ENCODE measurements at places on chromosomes 2 and 18. TPM values are rescaled to one million over a fixed set of nuclear protein-coding genes. Genes with fewer than 3 reads are reported as not detected.

DNA sequence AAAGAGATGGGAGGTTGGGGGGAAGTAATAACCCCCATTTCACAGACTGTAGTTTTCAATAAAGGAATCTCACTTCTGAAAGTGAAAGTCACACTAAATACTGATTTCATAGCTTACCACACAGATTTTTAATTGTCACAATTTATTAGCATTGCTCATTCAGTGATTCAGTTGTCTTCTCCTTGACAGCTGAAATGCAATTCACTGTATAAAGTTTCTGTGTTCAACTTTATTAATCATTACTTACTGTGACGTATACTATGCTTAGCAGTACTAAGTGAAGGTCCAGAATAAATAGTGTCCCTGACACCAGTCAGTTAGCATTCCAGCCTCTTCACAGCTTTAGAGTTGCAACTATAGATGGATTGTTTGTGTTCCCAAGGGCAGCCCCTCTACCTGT, 324.1 kb upstream of the CRIM1 start:
- DNase-seq: no peak

DNA sequence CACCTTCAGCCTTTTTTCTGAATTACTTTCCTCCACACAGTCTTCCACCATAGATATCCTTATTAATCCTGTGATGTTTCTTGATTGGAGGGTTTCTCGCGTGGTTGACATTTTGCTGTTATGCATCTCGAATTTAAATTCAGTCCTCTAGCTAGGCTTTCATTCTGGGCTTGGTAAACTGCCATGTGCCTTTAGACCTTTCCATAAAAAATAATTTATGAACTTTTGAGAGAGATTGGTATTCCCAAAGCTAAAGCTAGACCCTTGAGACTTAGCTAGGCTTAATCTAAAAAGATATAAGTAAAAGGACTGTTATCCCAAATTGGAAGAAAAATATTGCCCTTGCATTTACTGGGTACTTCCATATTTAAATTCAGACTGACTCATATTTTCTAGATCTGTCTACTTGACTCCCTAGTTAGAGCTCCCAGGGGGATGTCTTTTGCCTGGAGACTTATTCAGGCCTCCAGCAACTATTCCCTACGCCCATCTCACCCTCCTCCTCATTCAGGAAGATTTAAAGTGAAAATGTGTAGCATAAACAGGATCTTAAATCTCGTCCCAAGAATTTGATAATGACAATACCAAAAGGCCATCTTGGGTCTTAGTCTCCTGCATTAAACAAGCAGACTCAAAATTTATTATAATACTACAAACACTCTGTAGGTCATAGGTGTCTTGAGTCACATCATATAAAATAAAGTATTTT, 60.3 kb downstream of the KIAA2012 start:
- DNase-seq: no peak

SP140 gene
- polyA plus RNA-seq: 0.95 TPM

DNA sequence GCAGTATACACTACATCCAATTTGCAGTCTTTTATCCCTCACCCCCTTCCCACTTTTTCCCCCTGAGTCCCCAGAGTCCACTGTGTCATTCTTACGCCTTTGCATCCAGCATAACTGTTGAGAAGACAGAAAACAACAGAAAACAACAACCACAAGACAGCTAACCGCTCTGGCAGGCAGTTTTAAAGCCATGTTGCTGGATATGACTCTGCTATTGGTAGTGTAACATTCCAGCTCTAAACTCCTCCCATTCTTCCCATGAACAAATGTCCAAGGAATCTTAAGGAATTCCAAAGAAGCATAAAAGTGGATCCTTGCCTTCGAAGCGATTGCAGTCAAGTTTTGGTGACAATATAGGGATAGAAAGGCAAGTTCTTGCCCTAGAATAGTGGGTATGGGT, 599.1 kb downstream of the NYAP2 start:
- DNase-seq: no peak

DNA sequence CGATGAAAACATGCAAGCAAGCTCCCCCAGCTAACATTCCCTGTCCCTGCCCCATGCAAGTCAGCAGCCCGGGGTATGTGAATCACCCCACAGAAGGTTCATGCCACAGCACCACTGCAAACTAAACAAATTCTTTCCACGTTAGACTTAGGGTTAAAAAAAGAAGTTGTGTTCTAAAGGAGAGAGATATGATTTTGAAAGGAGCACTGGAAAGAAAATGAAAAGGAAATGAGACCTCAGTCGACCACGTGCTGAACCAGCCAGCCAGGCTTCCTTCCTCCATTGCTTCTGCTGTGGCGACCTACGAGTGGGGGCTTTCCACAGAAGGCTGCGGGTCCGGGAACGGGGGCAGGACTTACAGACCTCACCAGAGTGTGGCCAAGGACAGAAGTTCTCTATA, 52.0 kb downstream of the ARL4C start:
- no peak for DNase-seq

RGPD4 gene
- 0.03 TPM for polyA plus RNA-seq

DNA sequence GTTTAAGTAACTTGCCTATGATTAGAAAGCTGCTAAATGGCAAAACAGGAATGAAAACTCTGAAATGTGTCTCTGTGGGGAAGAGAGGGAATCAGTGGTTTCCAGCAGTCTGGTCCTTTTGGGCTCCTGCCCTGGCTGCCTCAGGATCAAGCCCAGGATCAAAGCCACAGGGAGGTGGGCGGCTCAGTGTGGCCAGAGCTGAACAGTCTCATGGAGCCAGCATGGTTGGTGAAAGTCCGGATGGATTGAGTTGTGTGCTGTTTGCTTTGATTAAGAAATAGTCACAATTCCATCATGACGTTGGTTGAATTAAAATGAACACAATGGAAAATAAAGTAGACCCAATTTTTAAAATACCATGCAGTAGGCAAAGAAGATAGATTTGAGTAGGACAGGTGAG, 344.2 kb downstream of the LPIN1 start:
- DNase-seq: no peak

SERPINB5 gene
- 1,046 TPM for polyA plus RNA-seq

DNA sequence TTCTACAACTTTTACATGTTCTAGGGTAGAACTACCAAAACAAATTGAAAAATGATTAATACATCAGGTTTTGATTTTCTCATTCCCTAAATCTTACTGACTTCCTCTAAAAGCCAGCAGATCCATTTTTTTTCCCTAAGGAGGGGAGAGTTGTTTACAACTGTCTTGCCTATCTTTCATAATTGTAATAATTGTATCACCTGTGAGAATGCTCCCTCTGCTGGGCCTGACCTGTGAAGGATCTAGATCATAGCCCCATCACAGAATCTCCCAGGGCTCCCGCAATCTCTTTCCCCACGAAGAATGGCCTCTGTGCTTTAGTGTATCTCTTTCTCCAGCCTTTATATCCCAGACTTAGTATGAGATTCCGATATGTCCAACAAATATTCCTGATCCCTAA, 9.1 kb downstream of the LOXL3 start:
- DNase-seq: no peak

- no peak for DNase-seq
Observed at GRCh38 chr18:32048507-32049091, 30.0 kb downstream of the RNF125 start.

- DNase-seq: no peak
Observed at GRCh38 chr2:10920764-10921388, 9.1 kb downstream of the KCNF1 start.

KCNS3 gene
- polyA plus RNA-seq: 5.6 TPM

DNA sequence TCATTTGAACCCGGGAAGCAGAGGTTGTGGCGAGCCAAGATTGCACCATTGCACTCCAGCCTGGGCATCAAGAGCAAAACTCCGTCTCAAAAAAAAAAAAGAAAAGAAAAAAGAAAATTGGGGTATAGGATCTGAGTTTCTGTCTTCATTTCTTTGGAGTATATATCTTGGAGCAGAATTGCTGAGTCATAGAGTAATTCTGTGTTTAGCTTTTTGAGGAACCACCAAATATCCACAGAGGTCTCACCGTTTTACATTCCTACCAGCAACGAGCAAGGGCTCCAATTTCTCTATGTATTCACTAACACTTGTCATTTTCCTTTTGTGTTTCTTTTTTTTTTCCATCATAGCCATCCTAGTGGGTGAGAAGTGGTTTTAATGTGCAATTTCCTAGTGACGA, 87.6 kb upstream of the TEX51 start:
- no peak for DNase-seq

DNA sequence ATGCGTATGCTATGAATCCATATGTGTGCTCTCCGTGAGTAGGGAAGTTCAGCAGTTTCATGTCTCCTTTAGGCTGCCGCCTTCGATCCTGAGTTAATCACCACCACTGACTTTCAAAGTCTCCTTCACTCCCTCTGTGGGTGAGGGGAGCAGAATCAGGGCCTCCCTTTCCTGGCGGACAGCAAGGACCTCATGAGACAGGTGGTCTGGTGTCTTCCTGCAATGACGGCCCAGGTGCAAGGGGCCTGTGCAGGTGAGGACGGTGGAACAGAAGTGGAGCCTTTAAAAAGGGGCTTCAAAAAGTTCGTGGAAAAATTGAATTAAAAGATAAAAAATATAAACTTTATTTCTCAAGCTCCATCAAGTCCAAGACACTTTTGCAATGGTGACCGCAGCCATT, 222.6 kb downstream of the TWIST2 start:
- no peak for DNase-seq

ACTR2 gene
- 134 TPM for polyA plus RNA-seq

SPATA3 gene
- not detected for polyA plus RNA-seq

DNA sequence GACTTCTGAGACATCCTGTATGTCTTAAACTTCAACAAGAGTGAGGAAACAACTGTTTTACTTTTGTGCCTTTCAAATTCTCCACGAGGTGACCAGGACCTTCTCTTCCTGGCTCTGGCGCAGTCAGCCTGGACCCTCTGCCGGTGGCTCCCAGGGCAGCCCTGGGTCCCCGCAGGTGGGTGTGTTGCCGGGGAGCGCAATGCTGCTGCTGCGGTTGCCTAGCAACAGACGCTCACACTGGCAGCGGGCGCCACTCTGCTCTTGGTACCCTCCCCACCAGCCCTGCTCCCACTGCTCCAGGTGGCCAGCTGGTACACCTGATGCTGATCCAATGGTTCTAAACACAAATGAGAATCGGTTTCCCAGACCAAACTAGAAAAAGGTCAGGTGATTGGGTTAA, 58.7 kb downstream of the GNAL start:
- no peak for DNase-seq

KIF1A gene
- 0.01 TPM for polyA plus RNA-seq

DNA sequence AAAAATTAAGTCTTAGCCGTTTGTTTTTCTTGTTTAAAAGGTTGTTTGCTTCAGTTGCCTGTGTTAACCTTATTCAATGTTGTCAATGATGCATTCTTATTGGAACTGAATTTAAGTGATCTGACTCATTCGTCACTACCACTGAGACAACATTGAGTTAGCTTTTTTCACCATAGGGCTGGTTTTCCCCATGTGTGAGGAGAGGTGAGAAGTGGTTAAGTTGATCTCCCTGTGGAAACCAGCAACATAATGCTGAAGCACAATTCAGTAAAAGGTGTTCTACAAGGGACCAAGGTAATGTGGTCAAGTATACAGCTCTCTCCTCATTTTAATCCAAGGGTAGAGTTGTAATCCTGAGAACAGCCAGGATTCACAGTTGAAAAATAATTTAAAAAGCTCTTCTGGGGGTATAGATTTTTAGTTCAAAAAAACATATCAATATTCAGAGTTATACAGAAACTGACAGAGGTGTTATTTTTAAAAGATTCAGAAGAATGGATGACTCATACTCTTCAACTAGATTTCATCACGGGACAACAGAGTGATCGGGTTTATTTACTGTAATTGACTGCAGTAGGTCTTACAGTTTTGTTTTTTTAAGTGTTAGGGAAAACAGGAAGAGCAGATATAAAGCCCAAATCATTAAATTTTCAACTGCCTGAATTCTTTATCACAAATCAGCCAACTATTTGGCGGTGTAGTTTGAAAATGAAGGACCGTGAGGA, 12.6 kb downstream of the NOP58 start:
- DNase-seq: no peak

FBXO48 gene
- 1.9 TPM for polyA plus RNA-seq

- DNase-seq: no peak
Observed at GRCh38 chr2:232506709-232507108, 13.5 kb upstream of the PRSS56 start.

GRCh38 chr2:229601396-229601795, 113.0 kb downstream of the DNER start:
- DNase-seq: no peak

DNA sequence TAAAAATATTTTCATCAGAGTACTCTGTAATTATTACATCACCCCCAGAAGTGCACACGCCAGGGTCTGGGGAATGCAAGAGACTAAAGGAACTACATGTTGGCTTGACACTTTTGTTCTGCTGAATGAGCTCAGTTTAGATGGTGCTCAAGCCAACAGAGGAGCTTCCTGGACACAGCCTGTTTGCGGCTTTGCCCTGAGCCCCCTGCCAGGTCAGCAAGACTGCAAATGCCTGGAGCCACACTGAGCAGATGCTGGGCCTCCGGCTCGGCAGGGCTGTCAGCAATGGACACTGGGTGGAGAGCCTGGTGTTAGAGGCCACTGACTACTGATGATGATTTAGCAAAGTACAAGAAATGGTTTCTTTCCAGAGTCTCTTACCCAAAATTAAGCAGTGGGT, 31.9 kb downstream of the PTPN18 start:
- no peak for DNase-seq

DNA sequence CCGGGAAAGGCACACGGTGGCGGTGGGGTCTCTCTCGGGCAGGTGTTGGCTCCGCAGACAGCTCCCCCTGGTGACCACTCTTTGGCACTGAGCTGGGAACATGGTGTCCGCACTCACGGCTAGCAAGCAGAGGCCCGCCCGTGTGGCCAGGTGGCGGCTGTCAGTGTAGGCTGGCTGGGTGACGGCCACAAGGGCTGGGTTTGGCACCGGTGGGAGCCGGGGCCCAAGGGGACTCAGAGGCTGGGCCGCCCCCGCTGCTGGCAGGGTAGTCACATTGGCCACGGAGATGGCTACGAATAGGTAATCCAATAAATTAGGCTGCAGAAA, 1071.7 kb downstream of the RPIA start:
- no peak for DNase-seq

GRCh38 chr2:104026725-104027124, 827.2 kb upstream of the POU3F3 start:
- no peak for DNase-seq

GRCh38 chr18:27752944-27753343, 424.0 kb downstream of the CDH2 start:
- no peak for DNase-seq

DNA sequence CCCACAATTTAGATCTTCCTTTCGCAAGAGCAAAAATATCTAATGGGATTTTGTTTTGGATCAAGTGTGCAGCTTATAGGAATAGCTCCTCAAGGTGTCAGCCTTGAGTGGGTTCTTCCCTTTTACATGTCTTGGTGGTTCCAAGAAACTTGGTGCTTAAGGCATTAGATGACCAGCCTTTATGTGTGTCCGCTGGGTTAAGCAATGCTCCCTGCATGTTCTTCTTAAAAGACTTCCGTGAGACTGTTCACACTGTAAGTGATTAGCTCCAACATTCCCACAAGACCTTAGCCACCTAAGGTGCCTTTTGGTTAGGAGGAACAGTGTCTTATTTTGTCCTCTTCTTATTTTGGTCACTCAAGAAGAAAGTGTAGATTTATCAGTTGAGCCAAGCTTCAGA, 44.3 kb upstream of the GPR39 start:
- no peak for DNase-seq

DNA sequence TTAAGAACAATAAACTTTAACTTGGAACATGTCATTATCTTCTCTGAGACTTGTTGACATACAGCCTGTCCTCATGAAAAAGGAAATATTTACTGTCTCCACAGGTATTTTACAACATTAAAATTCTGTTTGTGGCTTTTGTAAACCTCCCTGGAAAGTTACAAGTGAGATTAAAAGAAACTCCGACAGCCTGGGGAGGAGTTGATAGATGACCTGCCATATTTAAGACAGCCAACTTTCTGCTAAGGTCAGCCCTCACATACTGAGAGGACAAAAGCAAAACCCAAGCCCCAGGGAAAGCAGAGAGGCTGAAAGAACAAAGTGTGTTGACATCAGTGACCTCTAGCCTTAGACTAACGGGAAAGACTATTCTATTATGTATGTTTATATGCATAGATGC, 350.2 kb downstream of the RIT2 start:
- no peak for DNase-seq

Data from keratinocyte (primary cell).